Upper lobe of right lung (tissue), 1 donor: ENCODE measurements at places on chromosomes 12 and 14. TPM values are rescaled to one million over a fixed set of nuclear protein-coding genes. Genes with fewer than 3 reads are reported as not detected.

DNA sequence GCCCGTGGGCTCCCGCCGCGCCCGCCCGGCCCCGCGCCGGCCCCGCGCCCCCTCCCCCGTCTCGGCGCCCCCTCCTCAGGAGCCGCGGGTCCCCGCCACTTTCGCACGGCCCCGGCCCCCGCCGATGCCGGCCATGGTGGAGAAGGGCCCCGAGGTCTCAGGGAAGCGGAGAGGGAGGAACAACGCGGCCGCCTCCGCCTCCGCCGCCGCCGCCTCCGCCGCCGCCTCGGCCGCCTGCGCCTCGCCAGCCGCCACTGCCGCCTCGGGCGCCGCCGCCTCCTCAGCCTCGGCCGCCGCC is 263 bp downstream of the RCOR1 start:
- DNase-seq = no peak

- no peak for DNase-seq
Observed at GRCh38 chr14:31781578-31781977, 220.4 kb downstream of the NUBPL start.

GRCh38 chr12:26746121-26746714 is 86.8 kb downstream of the ITPR2 start:
- DNase-seq = no peak

GRCh38 chr12:57744194-57744776 is 554 bp upstream of the TSPAN31 start:
- DNase-seq = peak; percentile 87

- DNase-seq = no peak
Observed at GRCh38 chr12:22687361-22688076, 62.5 kb downstream of the ETNK1 start.

GRCh38 chr12:130677957-130678558 is 38.0 kb downstream of the RIMBP2 start:
- no peak for DNase-seq

DNA sequence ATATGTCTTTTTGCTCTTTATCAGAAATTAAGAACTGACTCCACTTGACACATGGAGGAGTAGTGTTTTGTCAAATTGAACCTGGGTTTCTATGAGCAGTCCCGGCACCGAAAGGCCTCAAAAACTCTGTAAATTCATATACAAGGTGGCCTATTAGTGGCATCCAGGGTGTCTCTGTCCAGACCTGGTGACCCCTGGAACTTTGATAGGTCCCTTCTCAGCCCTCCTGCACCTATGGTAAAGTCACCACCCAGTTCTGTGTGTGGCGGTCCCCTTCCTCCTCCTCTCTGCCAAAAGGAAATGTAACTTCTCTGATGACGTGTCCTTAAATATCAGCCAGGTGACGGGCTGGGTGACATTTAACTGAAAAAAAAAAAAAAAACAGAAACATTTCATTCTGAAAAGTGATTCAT is 204.0 kb upstream of the FOXN3 start:
- no peak for DNase-seq

The SPX gene
- 1.7 TPM for total RNA-seq

The KRT74 gene
- not detected for total RNA-seq

The RERG gene
- total RNA-seq = 19.6 TPM

The SAMD15 gene
- 0.41 TPM for total RNA-seq
